ENCODE measurements at places on chromosomes 13 and 19.

DNA sequence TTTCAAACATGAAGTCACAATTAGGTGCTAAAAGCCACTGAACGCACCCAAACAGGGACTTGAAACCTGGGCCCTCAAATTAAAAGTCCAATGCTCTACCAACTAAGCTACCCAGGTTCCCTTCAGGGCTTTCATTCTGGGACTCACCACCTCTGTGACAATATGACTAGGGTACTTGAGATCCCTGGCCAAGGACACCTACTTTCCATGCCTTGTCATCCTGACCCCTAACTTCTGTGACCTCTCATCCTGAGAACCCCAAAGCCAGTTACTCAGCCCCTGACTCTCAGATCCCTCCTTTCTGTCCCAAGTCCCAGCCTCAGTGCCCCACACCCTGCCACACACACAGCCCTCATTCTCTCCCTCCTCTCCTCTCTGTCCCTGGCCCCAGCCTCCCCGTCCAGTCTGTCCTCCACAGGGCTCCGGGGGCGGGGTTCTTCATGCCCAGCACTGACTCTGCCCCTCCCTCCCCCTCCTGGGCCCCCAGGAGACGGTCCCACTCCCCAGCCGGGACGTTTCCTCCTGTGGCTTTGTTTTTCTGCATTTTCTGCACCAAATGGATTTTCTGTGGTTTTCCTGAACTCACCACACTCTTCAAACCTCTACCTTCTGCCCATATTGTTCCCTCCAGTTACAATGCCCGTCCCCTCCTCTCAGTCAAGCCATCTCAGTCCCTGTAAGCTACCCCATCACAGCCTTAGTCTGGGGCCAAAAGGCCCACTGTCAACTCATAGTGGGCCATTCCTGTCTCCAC, 7.0 kb downstream of the RCN3 start:
- DNase-seq = no peak

GRCh38 chr13:48493851-48494250, 39.0 kb downstream of the RCBTB2 start:
- DNase-seq = no peak

DNA sequence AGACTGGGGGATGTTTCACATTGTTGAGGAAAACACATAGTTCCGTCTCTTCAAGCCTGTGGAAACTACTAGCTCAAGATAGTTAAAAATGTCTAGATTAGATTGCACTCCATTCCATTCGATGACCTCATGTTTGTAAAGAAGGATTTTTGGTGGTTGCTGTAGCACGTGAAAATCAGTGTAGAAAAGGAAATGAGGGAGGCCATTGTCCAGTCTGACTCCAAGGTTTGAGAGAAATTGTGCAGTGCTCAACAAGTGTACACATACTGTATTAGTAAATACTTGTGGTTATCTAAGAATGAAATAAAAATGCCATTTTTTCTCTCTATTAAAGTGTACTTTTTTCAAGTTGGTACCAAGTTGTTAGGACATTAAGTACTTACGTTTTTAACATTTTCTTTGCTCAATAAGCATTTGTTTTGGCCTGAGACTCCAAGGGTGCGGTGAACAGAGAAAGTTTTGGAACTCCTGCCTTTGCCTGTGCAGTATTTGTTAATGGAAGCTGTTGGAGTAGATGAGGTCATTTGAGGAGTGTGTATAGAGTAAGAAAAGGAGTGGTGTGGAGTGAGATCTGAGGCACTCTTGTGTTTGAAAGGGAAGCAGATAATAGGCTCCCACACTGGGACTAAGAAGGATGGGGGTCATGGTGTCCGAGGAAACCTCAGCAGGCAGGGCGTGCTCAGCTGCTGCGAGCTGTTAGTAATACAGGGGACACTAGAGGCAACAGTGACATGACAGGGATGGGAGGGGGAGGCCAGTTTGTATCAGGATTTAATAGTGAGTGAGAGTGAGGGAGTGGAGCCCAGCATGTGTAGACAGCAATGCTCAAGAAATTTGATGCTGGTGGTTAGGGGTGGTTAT, 4.4 kb downstream of the WASF3 start:
- DNase-seq = no peak

DNA sequence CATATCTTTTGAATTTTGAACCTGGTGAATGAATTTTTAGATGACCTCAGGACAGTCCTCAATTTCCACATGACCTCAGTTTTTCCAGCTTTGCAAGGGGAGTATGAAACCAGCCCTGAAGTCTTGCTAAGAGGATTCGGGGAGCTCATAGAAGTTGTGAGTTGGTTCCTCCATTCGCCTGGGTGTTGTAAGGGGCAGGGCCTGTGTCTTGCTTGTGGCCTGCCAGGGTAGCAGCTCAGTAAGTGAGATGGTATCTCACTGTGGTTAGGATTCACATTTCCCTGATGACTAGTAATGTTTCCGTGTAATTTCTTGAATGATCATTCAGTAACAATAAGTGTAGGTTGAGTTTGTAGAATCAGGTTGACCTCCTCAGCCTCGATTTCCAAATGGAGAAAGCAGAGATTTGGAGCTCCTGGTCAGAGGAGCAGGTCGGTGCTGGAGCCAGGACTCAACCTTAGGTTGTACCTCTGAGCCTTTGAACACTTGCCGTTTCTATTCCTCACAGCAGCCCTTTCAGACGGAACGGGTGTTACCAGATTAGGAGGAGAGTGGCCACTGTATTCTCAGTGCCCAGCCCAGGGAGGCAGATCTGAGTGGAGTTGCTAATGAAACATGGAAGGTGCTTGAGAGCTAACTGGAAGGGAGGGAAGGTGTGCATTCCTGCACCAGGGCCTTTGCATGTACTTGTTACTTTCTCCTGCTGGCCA, 14.6 kb downstream of the NACC1 start:
- DNase-seq = no peak

GRCh38 chr13:114002771-114003321, 29.0 kb upstream of the C13orf46 start:
- DNase-seq = no peak

DNA sequence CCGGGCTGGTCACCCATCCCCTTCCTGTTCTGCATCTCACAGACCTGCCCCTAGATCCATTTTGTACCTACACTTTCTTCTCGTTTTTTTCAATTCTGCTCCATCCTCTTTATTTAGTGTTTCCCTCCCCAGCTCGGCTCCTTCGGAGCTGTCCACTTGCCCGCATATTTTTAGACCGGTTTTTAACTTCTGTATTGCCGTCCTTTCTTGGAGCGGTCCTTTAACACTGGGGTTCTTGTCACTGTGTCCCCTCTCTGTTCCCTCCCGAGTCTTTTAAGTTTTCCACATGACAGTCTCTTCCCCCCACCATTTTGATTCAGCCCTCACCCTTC, 1.7 kb downstream of the ARHGAP35 start:
- no peak for DNase-seq

DNA sequence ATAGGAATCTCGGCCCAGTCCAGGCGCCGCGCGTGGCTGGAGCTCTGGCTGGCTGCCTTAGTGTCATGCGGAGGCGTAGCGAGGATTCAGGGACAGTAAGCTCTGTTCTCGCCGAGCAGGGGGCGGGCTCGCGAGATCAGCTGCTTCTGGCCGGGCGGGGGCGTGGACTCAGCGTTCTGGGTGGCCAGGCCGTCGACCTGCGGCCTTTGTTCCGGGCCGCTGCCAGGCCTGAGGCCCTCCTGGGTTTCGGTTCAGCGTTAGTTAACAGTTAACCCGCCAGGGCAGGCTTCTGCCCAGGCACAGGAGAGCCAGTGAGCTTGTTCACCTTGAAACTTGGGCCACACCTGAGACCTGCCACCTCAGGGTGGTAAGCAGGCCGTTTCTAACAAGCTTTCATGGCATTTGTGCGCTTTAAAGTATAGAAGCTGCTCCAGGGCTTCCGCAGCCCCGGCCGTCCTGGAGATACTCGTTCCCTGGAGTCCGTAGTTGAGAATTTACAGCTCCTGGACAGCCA, 332.2 kb upstream of the SGCG start:
- no peak for DNase-seq

DNA sequence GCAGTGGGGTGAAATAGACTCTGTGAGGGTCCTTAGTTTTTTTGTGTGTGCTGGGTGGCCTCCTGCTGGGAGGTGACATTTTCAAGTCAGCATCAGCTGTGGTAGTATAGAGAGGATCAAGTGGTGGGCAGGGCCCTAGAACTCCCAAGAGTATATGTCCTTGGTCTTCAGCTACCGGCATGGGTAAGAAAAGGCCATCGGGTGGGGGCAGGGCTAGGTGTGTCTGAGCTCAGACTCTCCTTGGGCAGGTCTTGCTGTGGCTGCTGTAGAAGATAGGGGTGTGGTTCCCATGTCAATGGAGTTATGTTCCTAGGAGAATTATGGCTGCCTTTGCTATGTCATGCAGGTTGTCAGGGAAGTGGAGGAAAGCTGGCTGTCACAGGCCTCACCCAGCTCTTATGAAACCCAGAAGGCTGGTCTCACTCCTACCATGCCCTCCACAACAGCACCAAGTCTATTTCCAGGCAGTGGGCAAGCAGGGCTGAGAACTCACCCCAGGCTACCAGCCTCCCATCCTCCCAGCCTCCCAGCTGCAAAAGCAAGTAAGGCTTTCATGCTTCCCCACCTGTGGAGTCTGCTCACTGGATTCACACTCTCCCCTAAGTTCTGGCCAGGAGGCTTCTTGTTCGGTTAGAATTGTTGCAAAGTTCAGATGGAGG, 130.6 kb upstream of the SOX1 start:
- DNase-seq = no peak

- DNase-seq = no peak
Observed at GRCh38 chr13:23271331-23271730, 90.6 kb downstream of the SGCG start.

DNA sequence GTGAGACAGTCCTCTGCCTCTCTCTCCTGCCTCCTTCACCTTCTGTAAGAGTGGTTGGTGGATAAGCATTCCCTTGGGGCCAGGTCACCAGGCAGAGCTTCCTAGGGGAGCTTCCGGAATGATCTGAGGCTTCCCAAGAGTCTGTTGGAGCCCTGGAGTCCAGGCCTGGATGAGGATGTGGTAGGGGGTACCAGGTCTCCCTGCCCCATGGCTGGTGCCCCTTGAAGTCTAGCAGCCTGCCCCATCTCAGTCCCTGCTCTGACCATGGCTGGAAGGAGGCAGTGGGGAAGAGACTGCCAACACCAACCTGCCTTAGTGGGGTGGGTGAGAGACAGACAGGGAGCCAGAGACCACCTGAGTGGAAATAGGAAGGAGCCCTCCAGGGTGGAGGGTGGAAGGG, 1316.9 kb downstream of the UQCRFS1 start:
- no peak for DNase-seq

DNA sequence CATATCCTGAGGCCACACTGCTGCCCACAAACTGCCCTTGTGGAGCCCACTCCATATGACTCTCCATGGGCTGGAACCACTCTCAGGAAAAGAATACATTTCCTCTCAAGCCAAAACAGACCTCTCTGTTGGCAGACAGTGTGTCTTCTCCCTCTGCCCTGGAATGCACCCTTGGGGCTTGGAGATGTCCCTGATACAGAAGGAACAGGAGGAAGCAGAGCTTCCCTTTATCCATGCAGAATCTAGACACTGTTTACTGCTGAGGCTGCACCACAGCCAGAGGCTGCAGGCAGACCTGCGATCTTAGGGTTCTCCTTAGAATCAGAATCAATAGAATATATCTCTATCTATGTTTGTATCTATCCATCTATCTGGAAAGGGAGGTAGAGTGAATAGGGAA, 26.8 kb upstream of the CYP4F8 start:
- no peak for DNase-seq

- peak; percentile 64 for DNase-seq
Observed at GRCh38 chr13:99320693-99321481, 13.7 kb upstream of the GPR183 start.

DNA sequence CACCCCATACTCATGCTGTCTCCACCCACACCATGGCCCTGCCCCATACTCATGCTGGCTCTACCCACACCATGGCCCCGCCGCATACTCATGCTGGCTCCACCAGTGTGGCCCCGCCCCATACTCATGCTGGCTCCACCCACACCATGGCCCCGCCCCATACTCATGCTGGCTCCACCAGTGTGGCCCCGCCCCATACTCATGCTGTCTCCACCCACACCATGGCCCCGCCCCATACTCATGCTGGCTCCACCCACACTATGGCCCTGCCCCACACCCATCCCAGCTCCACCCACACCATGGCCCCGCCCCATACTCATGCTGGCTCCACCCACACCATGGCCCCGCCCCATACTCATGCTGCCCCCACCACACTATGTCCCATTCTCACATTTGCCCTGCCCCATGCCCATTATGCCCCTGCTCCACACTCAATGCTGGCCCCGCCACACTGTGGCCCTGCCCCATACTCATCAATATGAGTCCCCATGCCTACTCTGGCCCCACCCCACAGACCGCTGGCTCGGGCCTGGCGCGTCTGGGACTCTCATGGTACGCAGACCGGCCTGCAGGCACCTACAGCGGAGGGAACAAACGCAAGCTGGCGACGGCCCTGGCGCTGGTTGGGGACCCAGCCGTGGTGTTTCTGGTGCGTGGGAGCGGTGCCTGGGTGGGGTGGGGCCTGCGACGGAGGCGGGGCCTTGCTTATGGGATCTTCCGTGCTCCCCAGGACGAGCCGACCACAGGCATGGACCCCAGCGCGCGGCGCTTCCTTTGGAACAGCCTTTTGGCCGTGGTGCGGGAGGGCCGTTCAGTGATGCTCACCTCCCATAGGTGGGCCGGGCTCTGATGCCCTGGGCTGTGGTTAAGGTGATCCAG, 3.7 kb upstream of the ARHGAP45 start:
- peak; percentile 81 for DNase-seq

DNA sequence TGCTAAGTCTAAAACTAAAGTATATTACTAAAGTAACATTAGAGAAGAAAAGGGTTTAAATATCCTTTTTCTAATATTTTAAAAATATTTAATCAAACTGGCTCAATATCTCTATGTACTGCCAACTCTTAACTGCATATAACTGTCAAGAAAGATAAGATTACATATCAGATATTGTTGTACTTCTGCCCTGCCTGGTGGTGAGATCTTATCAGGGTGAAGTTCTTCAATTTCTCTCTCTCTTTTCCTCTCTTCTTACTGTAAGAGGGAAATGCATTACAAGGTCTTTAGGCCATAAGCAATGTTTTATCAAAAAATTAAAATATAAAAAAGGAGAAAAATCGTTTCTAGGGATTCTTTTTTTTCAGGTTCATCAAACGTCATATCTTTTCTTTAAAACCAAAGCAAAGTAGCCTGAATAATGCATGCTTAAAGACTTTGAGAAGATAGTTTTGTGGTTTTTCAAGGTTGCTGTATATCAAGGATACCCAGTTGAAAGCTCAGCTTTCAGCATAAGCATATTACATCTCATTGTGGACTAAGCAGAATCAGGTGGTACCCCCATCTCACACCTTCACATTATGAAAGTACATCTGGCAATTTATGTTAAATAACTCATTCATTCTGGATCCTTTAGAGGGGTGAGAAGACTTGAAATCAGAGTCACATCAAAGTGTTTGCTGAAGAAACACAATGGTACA, 1625.7 kb upstream of the SLC10A2 start:
- no peak for DNase-seq

DNA sequence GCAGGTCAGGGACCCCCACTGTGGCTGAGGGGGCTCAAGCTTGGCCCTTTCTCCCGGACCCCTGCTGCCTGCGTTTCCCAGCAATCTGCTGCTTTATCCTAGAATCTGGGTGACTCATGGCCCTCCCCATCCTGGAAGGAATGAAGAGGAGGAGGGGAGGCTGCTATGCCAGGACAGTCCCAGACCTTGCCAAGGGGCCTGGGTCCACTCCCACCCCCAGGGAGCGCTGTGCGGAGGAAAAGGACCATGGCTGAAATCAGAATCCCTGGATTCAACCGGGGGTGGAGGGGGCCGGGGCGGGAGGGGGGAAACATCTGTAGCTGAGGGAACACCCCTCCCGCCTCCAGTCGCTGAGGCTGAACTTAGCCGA, 20.5 kb downstream of the ZNF114 start:
- DNase-seq = no peak

Data from CD4-positive, alpha-beta T cell treated with Interleukin-15 for 1 hour (primary cell).